ENCODE measurements at places on chromosomes 1 and 21.

GRCh38 chr1:37410815-37411214, 63.6 kb upstream of the ZC3H12A start:
- DNase-seq: no peak

DNA sequence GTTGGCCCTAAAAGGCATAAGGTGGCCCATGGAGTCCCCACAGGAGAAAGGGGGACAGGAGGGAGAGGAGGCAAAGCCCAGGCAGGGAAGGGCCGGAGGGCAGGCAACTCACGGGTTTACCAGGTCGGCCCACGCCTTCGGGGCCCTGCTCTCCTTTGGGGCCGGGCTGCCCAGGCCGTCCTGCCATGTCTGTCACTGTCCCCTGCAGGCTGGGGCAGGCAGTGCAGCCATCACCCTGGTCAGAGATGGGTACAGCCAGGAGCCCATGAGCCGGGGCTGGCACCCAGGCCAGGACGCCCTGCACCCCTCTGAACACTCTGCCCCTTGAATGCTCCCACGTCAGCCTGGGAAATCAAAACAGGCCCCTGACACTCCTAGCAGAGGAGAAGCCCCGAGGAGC, 19.8 kb downstream of the COL16A1 start:
- no peak for DNase-seq

GRCh38 chr21:44087426-44088400, 19.5 kb upstream of the PWP2 start:
- no peak for DNase-seq

GRCh38 chr21:15445327-15445726, 284.5 kb upstream of the USP25 start:
- no peak for DNase-seq

GRCh38 chr1:161357073-161357472, 10.6 kb downstream of the CFAP126 start:
- DNase-seq: no peak

- no peak for DNase-seq
Measured at GRCh38 chr1:215647738-215648137, 80.6 kb downstream of the KCTD3 start.

GRCh38 chr1:169141356-169141755, 34.9 kb downstream of the ATP1B1 start:
- no peak for DNase-seq

GRCh38 chr1:243270097-243270864, 14.4 kb downstream of the SDCCAG8 start:
- DNase-seq: no peak

DNA sequence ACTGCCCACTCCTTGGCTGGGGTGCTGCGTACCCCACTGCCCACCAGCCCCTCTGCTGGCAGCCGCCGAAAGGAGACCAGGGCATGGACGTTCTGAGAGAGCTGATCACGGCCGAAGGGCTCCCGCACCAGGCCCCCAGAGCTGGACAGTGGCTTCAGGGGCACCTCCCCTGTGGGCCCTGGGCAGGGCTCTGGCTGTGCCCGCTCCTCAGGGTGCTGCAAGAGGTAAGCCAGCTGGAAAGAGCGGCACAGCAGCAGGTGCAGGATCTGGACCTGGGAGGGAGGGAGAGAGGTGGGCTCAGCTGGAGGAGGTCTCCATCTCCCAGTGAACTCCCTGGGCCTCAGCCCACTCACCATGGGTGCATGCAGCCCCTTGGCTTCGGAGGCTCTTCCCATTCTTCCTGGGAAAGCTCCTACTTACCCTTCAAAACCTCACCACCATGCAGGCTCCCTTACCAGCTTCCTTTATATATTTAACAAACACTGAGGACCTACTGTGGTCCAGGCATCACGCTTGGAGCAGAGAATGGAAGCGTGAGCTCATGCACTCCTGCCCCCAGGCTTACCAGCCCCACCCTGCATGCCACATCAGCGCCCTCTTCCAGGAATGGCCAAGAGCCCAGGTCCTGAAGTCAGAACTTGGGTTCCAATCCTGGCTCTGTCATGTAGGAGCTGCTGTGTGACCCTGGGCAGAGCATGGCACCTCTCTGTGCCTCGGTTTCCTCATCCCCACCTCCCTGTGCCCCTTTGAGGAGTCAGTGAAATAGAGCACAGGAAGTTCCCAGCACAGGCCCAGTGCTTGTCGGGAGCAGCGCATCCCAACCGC, 6.8 kb upstream of the KIF17 start:
- DNase-seq: no peak

DNA sequence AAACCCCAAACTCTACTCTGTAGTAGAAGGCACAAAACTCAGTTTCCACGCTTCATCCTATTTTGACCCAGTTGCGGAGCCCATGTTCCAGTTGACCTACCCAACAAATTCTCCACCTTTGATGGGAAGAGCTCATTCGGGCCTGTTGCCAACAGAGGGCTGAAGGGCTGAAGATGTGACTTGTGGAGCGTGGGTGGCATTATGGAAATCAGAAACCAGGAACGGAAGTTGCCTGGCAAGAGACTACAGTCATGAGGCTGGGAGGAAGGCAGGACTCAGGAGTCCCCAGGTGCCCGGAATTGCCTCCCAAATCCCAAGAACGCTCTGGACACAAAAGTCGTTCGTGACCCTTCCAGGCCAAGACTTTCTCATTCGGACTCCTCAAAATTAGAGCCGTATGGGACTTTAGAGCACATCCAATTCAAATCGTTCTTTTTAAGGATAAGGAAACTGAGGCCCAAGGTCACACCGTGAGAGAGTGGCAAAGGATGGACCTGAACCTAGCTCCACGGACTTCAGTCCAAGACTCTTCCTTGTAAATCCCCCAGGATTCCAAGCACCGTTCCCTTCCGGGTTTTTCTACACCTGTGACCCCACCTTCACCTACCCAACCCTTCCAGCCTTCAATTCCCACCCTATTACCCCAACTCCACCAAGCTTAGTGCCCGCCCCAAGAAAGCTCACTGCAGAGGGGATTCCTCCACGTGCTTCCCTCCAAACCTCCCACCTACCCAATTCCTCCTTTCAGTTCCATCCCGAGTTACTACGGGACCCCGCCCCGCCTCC, 739 bp downstream of the SMG5 start:
- DNase-seq: peak; percentile 91

DNA sequence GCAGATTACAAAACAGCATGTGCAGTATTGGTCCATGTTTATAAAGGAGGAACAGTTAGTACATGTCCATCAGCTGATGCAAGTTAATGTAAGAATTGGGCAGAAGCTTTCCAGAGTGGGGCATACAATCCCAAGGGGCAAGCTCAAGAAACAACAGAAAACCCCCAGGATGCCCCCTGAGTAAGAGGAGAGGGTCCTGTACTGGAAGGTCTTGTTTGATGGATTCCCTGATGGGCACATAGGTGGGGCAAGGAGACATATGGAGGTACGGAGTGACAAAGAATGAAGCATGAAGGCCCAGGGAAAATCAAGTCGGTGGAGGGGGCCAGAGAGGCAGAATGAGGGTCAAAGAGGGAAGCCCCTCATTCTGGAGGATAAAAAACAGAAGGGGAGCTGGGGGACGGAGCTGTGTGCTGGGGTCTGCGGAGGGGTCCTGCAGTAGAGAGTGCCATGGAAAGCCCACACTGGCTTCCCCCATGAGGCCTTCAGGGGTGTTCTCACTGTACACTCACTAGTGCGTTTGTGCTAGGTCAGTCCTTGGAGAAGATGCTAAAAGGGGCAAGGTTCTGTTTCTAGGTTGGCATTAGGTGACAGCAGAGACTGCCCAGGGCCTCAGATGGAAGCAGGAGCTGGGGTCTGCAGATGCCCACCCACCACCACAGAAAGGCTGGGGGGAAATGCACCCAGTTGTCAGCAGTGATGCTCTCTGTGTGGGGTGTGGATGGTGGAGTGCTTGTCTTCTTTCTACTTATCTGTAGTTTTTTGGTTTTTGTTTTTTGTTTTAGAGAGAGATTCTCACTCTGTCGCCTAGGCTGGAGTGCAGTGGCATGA, 12.5 kb upstream of the MATN1 start:
- DNase-seq: no peak

GRCh38 chr1:157542676-157543075, 9.6 kb downstream of the FCRL5 start:
- DNase-seq: peak; percentile 9

DNA sequence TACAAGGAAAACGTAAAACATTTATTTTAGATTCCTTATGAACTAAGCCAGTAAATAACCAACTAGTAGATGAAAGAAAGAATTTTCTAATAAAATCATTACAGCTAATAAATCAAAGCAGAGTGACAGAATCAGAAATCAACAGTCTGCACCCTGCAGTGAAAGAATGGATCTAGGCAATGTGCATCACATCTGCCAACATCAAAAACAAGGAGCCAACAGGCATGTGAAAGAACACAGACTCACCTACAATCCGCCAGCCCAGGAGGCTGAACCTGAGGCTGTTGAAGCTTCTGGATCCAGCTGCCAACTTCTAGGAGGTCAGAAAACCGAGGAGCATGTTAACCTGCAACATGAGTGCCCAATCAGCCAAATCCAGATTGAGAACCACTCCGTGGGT, 196.3 kb downstream of the SETD4 start:
- DNase-seq: no peak

- no peak for DNase-seq
Measured at GRCh38 chr1:232984577-232985425, 34.4 kb downstream of the NTPCR start.

- peak; percentile 79 for DNase-seq
Measured at GRCh38 chr1:109248797-109249629, at the start of gene CELSR2. Gene CELSR2, plus strand, starts transcription at chr1:109249539. Its CDS starts 541 bp downstream, at chr1:109250080.

DNA sequence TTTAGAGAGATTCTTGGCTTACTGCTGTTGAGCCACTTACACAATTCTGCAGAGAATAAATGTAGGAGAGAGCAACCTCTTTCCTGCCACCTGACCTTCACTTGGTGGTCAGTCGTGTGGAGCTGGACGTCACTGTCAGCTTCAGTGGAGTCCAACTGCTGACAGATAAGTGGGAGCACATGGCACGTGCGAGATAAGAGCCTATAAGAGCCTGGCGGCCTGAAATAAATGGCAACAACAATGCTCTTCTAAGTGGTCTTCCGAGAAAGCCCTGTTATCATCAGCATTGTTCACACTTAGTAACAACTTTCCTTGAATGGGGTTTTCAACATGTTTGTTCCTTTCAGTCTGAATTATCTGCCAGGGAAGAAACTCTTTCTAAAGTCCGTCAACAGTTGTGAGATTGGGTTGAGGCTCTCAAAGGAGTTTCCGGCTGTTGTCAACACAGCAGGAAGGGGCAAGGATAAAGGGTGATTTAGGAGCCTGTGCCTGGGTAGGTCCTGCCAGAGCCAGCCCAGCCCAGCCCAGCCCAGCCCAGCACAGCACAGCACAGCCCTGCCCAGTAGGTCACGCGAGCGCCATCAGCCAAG, 57.2 kb upstream of the RUNX1 start:
- DNase-seq: no peak

- no peak for DNase-seq
Measured at GRCh38 chr1:40339420-40340323, 22.6 kb upstream of the COL9A2 start.

GRCh38 chr21:29430030-29430429, 131.3 kb downstream of the BACH1 start:
- no peak for DNase-seq

- no peak for DNase-seq
Measured at GRCh38 chr1:31529999-31530684, 46.2 kb upstream of the TINAGL1 start.

GRCh38 chr1:66373157-66373591, 160.8 kb upstream of the SGIP1 start:
- no peak for DNase-seq

- DNase-seq: peak; percentile 86
Measured at GRCh38 chr1:147717051-147717705, 43.2 kb downstream of the GJA5 start.

DNA sequence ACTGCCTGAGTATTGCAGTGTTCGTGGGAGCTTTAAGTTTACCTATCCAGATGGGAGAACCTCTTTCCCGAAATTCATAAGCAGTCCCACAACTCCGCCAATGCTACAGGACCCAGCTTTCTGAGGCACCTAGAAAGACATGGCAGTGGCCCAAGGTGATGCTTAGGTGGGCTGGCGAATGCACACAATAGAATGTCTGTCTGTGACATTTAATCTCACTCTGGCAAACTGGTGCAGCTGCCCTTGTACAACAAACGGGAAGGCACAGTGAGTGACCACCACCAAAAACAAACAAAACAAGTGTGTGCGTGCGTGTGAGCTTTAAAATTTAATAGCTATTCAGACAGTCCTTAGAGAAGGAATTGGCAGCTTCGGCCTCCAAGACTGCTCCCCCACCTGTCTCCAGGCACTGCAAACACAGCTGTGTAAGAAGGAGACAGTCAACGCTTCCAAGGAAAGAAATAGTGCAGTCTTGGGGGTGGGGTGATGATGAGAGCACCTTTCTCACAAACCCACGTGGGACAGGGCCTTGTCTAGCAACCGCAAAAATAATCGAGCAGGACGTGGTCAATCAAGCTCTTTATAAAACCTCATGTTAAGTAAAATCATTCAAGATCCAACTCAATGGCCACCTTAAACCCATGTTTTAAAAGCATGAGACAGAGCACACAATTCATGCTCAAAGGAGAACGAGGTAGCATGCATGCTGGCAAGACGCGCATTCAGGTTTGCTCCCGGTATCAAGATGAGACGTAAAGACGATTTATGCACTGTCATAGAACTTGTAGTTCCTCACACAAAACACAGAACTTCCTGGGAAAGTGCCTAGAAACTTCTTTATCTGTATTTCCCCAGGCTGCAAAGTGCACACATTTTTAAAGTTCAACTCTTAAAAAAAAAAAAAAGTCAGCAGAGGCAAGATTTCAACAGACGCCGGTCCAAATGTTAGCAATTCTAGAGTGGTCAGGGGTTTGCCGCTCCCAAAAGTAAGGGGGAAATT, 84.1 kb downstream of the TM2D1 start:
- DNase-seq: no peak

DNA sequence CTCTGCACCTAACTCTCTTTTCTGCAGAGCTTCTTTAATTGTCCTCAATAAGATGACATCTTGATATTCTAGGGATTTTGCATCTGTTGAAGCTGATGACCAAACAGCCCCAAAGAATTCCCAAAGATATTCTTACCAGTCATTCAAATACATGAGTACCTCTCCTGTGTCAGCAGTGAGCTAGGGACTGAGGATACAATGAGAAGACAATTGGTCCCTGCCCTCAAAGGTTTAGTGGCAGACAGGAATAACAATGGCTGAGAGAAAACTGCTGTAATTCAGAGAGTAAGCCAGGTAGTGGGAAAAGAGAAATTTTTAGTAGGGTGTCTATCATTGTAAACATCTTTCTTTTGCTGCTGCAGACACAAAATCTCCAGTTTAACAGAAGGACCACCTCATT, 5.9 kb downstream of the MCOLN3 start:
- no peak for DNase-seq

GRCh38 chr1:119253366-119253765, 112.9 kb upstream of the WARS2 start:
- no peak for DNase-seq

GRCh38 chr1:230169454-230170152, 102.6 kb downstream of the GALNT2 start:
- no peak for DNase-seq

All from NCI-H345 (cell line).